Endothelial cell (in vitro differentiated cells): ENCODE measurements at places on chromosomes 16 and 17.

DNA sequence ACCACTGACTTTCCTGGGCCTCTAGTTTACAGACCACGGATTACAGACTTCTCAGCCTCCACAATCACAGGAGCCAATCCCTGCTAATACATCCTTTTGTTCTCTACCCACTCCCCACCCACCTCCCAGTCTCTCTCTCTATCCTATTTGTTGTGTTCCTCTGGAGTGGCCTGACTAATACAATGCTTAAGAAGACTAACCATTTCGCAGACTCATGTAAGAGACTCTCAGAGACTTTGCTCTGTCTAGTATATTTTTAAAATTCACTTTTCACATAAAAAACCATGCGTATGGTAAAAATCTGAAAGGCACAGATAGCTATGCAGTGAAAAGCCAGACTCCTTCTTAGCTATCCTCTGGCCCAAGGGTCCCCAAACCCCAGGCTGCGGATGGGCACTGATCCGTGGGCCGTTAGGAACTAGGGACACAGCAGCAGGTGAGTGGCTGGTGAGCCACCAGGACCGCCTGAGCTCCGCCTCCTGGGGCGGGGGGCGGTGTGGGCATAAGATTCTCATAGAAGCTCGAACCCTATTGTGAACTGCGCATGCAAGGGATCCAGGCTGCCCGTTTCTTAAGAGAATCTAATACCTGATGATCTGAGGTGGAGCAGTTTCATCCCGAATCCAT, 7.6 kb downstream of the PIK3R6 start:
- DNase-seq = no peak

- no peak for DNase-seq
Measured at GRCh38 chr17:79251824-79252223, 177.2 kb downstream of the ENGASE start.

- DNase-seq = no peak
Measured at GRCh38 chr16:58264961-58265479, 29.8 kb downstream of the PRSS54 start.

DNA sequence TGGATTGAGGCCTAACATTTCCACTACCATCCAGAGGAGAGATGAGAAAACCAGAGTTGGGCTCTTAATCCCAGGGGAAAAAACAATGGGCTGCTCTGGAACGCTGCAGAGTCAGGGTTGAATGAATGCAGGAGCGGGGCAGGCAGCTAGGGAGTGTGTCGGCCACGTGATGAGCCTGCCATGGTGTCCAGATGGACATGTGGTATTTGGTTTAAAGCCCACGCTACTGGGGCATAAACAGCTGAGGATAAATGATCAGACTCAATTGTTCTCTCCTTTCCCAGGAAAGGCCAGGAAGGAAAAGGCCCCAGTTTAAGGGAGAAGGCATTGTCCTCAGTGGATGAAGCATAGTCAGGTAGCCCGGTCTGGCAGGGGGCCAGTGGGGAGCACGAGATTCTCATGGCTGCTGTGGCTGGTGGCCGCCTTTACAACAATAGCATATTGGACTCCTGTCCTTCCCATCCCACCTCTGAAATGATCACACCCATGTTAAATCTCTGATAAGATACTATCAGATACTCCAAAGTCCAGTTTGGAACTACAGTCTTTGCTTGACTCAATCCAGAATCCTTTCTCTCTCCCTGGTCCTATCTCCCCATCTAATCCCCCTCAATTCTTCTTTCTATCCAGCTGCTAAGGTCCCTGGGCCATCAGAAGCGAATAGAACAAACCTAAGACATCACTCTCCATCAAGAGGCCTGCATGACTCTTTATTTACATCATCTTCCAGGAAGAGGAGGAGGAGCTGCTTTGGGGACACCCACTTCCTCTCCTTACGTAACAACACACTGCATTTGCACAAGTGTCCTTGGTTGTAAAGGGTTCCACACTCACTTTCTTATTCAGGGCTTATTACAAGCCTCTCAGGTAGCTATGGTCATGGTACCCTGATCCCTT, 20.4 kb downstream of the CA4 start:
- no peak for DNase-seq

DNA sequence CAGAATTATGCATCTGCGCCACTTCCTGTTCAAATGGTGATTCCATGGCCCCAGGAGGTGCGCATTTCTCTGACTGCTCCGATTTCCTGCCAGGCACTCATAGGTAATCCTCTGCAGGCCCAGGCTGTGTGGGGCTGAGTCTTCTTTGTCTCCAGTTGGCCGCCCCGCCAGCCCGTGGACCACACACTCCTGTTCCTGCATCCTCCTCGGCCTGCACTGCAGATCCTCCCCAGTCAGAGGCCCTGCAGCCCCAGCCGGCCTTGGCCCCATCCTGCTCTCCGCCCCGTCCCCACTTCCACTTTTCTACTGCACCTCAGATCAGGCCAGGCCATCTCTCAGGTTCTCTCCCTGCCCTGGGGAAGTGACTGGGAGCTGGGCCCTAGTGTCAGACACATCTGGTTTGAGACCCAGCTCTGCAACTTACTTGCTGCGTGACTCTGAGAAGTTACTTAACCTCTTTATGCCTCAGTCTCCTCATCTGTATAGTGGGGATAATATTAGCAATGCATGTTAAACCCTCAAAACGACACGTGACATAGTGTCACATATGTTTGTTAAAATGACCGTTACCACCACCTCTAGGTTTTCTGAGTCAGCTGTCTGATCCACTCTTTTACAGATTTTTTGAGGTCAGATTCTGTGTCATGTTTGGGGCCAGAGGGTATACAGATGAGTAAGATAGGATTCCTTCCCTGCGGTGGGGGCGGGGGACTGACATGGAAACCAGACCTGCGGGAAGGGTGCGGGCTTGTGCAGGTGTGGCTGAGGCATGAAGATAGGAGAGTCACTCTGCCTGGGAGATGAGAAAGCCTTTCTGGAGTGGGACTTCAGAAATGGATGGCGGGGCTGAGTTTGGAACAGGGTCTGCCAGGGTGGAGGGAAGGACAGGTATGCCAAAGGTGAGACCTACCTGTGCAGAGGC, 12.8 kb downstream of the RAB11FIP4 start:
- no peak for DNase-seq

DNA sequence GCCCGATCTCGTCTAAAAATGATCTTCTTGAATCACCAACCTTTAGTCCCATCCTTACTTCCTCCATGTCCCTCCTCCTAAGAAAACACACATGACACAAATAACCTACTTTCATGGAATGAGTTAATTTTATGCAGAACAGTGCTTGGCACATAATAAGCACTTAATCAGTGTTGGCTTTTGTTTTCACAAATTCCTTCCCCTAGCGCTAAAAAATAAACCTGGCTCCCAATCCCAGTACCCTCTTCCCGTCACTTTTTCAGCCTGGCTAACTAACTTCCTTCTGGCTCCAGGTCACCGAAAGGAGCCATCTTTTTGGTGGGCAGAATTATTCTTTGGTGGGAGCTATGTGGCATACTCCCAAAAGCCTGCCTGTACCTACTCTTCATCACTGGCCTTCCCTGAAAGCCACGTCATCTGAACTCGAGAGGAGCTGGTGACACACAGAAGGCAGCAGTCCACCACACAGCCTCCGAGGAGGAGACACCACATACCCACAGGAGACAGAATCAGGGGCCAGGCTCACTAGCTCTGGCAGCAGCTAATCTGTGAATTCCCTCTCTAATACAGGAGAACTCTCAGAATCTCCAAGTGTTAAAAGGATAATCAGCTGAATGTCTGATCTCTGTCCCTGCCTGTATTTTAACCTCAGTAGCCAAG, 114.5 kb downstream of the SMG6 start:
- no peak for DNase-seq

- no peak for DNase-seq
Measured at GRCh38 chr17:79242873-79243602, 168.4 kb downstream of the ENGASE start.

GRCh38 chr17:66980896-66981295, 16.4 kb downstream of the CACNG4 start:
- DNase-seq = no peak

DNA sequence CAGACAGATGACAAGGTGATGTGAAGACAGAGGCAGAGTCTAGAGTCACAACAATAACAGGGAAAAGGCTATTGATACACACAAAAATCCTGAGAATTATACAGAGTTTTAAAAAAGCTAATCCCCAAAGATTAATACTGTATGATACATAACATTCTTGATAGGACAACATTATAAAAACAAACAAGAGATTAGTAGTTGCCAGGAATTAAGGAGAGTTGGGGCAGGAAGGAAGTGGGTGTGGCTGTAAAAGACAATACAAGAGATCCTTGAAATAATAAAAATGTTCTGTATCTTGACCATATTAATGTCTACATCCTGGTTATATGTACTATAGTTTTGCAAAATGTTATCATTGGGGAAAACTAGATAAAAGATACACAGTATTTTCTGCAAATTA, 309.5 kb upstream of the PMFBP1 start:
- no peak for DNase-seq

GRCh38 chr16:12066823-12067222, 90.3 kb downstream of the SNX29 start:
- DNase-seq = no peak

GRCh38 chr17:72466199-72466598, 345.4 kb downstream of the SOX9 start:
- no peak for DNase-seq
